ENCODE measurements at places on chromosomes 4 and X. TPM values are rescaled to one million over a fixed set of nuclear protein-coding genes. Genes with fewer than 3 reads are reported as not detected.

Gene ADGRG4
- polyA plus RNA-seq = not detected

Gene TRO
- polyA plus RNA-seq = 361 TPM

Gene PAGE1
- polyA plus RNA-seq = not detected

Gene ASB9
- not detected for polyA plus RNA-seq

Gene CCDC120
- polyA plus RNA-seq = 3.1 TPM

Gene RHOXF1
- 1.6 TPM for polyA plus RNA-seq

Gene ACSL4
- 101 TPM for polyA plus RNA-seq

Gene FAM13A
- 4.0 TPM for polyA plus RNA-seq

Gene SMARCA1
- 66.9 TPM for polyA plus RNA-seq

Gene MAGEA2B
- 4.5 TPM for polyA plus RNA-seq

Gene MAGEA2
- polyA plus RNA-seq = 1.8 TPM

Gene TCEAL6
- not detected for polyA plus RNA-seq

Gene SSX2
- polyA plus RNA-seq = not detected

Gene NXF2B
- not detected for polyA plus RNA-seq

Gene CYTL1
- not detected for polyA plus RNA-seq

Gene NUDT10
- polyA plus RNA-seq = 70.5 TPM

Gene ADH7
- polyA plus RNA-seq = not detected

Gene INPP4B
- polyA plus RNA-seq = 0.30 TPM

Gene TXK
- polyA plus RNA-seq = not detected

Gene FANCB
- polyA plus RNA-seq = 0.17 TPM

Gene KLHL34
- not detected for polyA plus RNA-seq

Gene DCAF16
- polyA plus RNA-seq = 38.0 TPM

Gene PRDX4
- 75.5 TPM for polyA plus RNA-seq

Gene GPR143
- 5.5 TPM for polyA plus RNA-seq

Gene GIMD1
- polyA plus RNA-seq = not detected

Gene NXF2
- polyA plus RNA-seq = not detected

Gene SHISA3
- not detected for polyA plus RNA-seq

Gene GPC3
- polyA plus RNA-seq = 2.1 TPM

Gene TIMM8A
- polyA plus RNA-seq = 3.1 TPM

Gene ELOVL6
- polyA plus RNA-seq = 21.3 TPM

Gene SPANXD
- not detected for polyA plus RNA-seq

Gene TAF7L
- 1.1 TPM for polyA plus RNA-seq

Gene GALNTL6
- 11.8 TPM for polyA plus RNA-seq

Gene FAM9B
- not detected for polyA plus RNA-seq

Gene TEX28
- not detected for polyA plus RNA-seq

Gene TCEAL7
- 193 TPM for polyA plus RNA-seq

Gene FGG
- not detected for polyA plus RNA-seq

Gene COL25A1
- 32.3 TPM for polyA plus RNA-seq

Gene FAM236D
- not detected for polyA plus RNA-seq

Gene NLGN3
- polyA plus RNA-seq = 11.7 TPM

Gene FMR1NB
- not detected for polyA plus RNA-seq

Gene NPY2R
- polyA plus RNA-seq = 1.2 TPM

Gene PPARGC1A
- polyA plus RNA-seq = 7.0 TPM

Gene TFE3
- 17.9 TPM for polyA plus RNA-seq

Gene DRD5
- polyA plus RNA-seq = 0.46 TPM

Gene TIGD2
- 4.7 TPM for polyA plus RNA-seq

Gene PDLIM3
- polyA plus RNA-seq = 2.2 TPM

Gene QRFPR
- polyA plus RNA-seq = 1.0 TPM

Gene RXFP1
- polyA plus RNA-seq = 0.12 TPM

Gene CORIN
- polyA plus RNA-seq = 0.25 TPM
